ENCODE measurements at places on chromosomes 12 and 14.

DNA sequence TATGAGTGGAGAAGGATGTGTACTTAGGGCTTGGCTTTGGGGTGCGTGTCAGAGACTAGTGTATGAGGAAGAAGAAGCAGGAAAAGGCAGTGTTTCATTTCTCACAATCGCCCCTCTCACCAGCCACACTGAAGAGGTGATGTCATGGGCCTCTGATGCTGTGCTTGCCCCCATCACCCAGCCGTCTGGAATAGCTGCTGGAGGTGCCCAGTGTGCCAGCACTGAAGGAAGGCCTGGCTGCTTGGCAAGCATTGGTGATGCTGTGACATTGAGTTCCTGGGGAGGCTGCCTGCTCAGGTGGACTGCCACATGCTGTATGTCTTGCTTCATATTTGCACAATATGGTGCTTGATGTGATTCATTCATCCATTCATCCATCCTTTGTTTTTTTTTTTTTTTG lies 56.2 kb downstream of the CRADD start:
- DNase-seq = peak; percentile 77

GRCh38 chr14:67195279-67195678 lies 6.0 kb downstream of the GARIN2 start:
- no peak for DNase-seq

- no peak for DNase-seq
Measured at GRCh38 chr14:49550286-49551184, 35.6 kb downstream of the RPS29 start.

DNA sequence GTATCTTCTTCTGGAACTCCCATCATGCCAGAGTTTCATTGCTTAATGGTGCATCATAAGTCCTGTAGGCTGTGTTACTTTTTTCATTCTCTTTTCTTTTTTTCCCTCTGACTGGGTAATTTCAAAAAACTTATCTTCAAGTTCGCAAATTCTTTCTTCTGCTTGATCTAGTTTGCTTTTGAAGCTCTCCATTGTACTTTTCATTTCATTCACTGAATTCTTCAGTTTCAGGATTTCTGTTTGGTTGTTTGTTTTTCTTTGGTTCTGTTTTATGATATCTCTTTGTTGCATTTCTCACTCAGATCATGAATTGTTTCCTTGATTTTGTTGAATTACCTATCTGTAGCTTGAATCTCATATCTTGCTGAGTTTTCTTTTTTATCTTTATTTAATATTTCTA lies 83.3 kb upstream of the PRMT8 start:
- DNase-seq = no peak

GRCh38 chr12:2857576-2857975 lies 737 bp upstream of the TEX52 start:
- no peak for DNase-seq

- DNase-seq = no peak
Measured at GRCh38 chr14:37865719-37866549, 270.5 kb downstream of the TTC6 start.

DNA sequence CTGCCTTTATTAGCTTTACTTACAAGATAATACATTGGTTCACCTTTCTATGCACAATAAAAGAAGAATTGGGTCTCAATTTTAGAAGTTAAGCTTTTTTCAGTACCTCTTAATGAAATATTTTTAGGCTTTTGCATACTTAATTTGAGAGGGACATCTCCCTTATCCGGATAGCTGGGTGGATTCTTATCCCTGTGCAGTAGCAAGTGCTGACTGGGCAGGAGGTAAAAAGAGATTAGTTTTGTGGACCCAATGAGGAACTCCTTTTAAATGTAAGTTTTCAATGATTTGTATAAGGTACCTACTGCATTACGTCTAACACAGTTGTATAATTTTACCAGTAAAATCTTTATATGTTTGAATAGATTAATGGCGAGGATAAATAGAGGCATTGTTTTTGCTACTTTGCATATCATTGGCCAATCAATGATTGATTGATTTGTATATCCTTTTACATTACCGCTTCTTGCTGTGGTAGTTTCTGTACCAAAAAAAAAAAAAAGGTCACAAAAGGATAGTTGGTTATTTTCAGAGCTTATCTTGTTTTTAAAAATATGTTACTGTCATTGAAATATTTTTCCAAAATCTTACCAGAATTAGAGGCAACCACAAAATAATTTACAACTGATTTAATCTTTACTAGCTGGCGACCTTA lies 2.2 kb downstream of the CPSF6 start:
- DNase-seq = no peak

GRCh38 chr12:95996034-95996658 lies at the start of gene HAL:
Gene HAL (minus strand): TSS chr12:95996344. CDS start chr12:95995910, 434 bp downstream.
- no peak for DNase-seq

DNA sequence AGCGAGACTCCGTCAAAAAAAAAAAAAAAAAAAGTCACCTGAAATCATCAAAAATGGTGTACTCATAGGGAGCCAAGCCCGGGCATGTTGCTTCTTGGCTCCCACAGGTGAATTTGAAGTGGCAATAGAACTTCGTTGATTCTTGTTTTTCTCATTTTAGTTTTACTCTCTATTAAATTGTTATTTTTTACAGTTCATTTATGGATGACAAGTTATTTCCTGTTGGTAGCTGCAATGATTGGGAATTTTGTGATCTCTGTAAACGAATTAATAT lies 1.3 kb downstream of the TM7SF3 start:
- no peak for DNase-seq

GRCh38 chr14:61438860-61439765 lies 117.7 kb downstream of the PRKCH start:
- no peak for DNase-seq

DNA sequence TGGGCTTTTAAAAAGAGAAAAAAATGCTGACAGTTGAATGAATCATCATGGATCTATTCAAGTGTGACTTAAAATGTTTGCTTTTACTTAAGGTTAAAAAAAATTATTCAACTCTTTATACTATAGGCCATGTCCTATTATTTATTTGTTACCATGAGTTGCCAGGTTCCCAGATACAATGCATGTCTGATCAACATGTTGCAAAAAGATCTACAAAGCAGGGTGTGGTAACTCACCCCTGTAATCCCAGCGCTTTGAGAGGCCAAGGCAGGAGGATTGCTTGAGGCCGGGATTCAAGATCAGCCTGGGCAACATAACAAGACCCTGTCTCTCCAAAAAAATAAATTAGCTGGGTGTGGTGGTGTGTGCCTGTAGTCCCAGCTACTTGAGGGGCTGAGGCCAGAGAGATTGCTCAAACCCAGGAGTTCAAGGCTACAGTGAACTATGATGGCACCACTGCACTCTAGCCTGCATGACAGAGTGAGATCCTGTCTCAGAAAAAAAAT lies 460.8 kb downstream of the BCAT1 start:
- DNase-seq = no peak

GRCh38 chr14:89701211-89702043 lies 253.1 kb downstream of the EFCAB11 start:
- DNase-seq = peak; percentile 97

- DNase-seq = no peak
Measured at GRCh38 chr12:122935318-122935717, 30.9 kb downstream of the ABCB9 start.

DNA sequence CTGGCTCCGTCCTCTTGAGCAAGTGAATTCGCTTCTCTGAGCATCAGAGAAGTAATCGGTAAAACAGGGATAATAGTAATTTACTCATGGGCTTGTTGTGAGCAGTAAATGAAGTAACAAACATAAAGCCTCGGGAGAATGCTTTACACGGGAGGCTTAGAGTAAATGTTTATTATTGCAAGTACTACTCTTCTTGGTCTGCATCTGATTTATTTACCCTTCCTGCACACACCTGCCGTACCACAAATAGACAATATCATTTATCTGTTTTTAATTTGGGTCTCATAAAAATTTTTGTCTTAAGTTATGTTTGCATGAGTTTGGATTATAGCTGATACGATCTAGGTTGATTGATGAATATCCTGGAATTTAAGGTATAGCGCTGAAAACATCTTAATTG lies 7.8 kb upstream of the COL2A1 start:
- no peak for DNase-seq

DNA sequence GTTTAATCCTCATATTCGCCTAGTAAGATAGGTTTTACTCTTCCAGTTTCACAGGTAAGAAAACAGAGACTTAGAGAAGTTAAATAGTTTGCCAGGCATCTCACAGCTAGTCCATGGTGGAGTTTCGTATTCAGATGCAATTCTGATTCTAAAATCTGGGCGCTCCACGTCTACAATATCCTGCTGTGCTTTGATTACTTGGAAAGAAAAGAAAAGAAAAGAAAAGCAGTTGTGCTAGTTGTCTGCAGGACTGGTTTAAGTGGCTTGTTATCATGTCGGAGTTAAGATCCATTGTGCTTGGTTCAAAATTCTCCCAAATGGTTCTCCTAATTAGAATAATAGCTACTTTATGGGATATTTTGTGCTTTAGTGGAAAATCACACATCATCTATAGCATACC lies 18.6 kb downstream of the AKAP3 start:
- DNase-seq = no peak

- no peak for DNase-seq
Measured at GRCh38 chr14:66432334-66432733, 53.8 kb upstream of the CCDC196 start.

DNA sequence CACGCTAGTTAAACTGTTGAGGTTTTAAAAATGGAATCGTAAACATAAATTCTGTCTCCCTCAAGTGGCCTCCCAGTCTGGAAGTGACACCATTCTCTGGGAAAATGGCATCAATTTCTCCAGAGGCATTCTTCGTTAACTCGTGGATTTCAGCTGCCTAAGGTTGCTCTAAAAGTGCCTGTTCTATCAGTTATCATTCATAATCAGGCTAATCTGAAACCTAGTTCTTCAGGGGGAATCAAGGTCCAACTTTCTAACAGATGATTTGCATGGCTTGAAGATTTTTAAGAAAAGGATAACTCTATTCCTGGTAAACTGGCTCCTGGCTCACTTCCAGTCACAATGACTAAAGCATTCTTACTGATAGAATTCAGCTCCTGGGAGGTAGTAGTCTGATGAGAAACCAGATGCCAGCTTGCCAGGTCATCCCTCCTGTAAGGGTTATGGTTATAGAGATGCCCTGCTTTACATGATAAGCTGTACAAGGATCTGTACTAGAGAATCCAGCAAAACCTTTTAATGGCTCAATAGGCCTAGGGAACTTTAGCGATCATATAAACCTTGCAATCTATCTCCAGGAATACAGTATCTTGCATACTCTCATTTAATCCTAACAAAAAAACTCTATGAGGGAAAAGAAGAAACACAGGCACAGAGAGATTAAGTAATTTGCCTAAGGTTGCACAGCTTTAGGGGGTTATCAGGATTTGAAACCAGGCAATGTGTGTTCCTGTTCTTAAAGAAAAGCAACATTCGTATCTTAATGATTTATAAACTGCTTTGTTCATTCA lies 1.5 kb downstream of the L3HYPDH start:
- no peak for DNase-seq

GRCh38 chr12:6790496-6791150 lies 1.3 kb downstream of the CD4 start:
- DNase-seq = no peak

DNA sequence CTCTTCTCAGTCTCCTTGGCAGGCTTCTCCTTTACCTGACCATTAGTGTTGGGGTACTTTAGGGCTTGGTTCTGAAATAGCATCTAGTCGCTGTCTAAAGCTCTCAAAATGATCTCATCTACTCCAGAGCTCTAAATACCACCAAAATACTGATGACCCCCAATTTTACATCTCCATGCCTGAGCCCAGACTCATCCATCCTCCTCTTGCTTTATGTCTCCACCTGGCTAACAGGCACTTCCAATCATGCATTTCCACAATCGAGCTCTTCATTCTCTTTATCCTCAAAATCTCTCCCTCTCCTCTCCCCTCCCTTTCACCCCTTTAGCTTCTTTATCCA lies 40.5 kb upstream of the PTGR2 start:
- DNase-seq = no peak

DNA sequence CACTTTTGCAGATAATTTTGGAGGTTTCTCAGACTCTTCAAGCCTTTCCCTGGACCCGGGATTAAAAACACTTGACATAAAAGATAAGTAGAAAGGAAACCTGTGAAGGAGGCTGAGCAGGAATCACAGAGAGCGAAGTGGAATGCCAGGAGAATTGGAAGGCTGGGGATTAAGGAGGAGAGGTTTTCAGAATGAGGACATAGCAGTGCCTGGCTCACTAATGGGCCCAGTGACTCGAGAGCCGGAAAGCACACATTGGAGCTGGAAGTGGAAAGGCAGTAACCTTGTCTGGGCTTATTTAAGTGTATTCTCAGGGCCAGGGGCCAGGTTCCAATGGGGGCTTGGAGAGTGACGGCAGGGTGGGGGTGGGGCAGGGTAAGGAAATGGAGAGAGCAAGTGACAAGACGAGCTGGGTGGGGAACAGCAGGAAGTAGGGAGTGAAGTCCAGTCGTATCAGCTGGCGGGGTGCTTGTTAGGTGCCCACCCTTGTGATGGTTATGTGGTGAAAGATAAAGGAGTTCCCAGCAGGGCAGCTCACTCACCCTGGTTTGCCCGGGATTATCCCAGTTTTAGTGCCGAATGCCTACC lies 13.1 kb downstream of the EVL start:
- DNase-seq = no peak

DNA sequence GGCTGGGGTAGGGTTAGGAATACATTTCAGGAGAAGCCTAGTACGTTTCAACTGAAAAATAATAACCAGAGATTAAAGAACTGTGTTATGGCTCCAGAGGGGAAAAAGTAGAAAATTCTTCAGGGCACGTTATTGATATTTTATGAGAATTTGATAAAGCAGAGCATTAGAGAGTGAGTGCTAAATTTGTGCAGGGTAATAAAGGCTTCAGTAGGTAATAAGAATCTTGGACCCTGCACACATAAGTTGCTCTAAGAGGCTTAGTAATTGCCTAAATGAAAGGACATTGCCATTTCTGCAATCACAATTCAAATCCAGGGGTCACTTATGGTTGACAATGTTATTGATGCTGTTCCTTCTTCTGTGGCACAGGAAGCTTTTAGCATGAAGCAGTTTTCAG lies 439.4 kb upstream of the DCN start:
- no peak for DNase-seq

DNA sequence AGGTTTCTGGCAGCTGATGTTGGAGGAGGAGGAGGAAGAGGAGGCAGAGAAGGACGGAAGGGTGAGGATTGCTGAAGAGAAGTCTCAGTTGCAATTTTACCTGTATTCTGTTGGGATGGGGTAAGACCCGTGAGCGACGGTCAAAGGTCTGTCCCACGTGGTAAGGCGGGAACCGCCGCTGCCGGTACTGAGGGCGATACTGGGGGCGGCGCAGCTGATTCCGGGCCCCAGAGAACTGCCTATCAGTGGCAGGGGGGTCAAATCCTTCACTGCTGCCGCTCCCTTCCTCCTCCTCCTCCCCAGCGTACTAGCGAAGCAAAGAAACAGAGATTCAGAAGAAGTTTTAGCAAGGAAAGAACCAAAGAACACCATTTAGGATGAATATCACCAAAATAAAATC lies 13.3 kb downstream of the YBX3 start:
- no peak for DNase-seq

DNA sequence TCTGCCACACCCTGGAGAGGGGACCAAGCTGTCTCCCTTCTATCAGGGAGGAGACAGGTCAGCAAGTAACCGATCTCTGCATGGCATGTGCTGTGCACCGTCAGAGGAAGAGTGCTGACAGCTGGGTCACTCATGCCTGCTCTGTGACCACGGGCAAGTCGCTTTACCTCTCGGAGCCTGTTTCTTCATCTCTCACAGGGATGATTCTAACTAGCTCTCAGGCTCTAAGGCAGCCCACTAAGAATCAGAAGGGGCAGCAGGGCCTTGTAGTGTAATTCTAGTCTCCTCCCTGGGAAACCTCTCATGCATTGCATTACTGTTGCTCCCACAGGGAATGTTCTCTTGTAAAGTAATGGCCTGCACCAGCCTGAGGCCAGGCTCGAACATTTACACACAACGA lies 11.9 kb downstream of the CD9 start:
- DNase-seq = no peak

GRCh38 chr12:46101485-46101869 lies 111.1 kb upstream of the SCAF11 start:
- DNase-seq = no peak

- DNase-seq = no peak
Measured at GRCh38 chr12:20625531-20625930, 69.6 kb upstream of the SLCO1C1 start.

All from cardiac septum (tissue), 1 donor.